ENCODE measurements at places on chromosomes 7 and 10. TPM values are rescaled to one million over a fixed set of nuclear protein-coding genes. Genes with fewer than 3 reads are reported as not detected.

PIP gene
- not detected for total RNA-seq

AGAP5 gene
- total RNA-seq: 5.4 TPM

LIPJ gene
- 0.16 TPM for total RNA-seq

BAMBI gene
- 5.0 TPM for total RNA-seq

C10orf62 gene
- total RNA-seq: not detected

ZNF488 gene
- total RNA-seq: 0.16 TPM

SEPTIN7 gene
- total RNA-seq: 330 TPM

HOXA9 gene
- 22.4 TPM for total RNA-seq

CXCL12 gene
- 72.1 TPM for total RNA-seq

MRPS16 gene
- total RNA-seq: 29.2 TPM

DNA sequence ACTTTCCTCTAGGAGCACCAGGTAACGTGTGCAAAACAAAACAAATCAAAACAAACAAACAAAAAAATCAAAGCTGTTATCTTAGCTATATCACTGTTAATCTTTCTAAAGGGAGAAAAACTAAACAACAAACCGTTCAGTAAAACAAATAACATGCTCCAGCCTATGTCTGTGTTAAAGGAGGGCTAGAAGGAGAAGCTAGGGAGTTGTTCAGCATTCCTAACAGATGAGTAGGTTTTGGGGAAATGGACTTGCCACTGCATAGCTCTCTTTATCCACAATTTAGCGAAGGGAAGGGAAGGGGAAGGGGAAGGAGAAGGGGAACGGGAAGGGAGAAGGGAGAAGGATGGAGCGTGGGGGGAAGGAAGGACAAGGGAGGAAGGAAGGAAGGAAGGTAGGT, 134.2 kb upstream of the AKR1E2 start:
- no peak for DNase-seq
- H3K4me3 ChIP-seq: no peak overlapping the region
- no peak overlapping the region for H3K27ac ChIP-seq
- H3K27me3 ChIP-seq: no peaks in the 10 kb centered on the region
- no peaks in the 10 kb centered on the region for H3K4me1 ChIP-seq
- no peaks in the 10 kb centered on the region for H3K36me3 ChIP-seq

GRCh38 chr7:24817339-24817738, 60.1 kb upstream of the GSDME start:
- H3K27ac ChIP-seq: no peak overlapping the region
- H3K4me3 ChIP-seq: no peak overlapping the region
- H3K36me3 ChIP-seq: no peaks in the 10 kb centered on the region

DNA sequence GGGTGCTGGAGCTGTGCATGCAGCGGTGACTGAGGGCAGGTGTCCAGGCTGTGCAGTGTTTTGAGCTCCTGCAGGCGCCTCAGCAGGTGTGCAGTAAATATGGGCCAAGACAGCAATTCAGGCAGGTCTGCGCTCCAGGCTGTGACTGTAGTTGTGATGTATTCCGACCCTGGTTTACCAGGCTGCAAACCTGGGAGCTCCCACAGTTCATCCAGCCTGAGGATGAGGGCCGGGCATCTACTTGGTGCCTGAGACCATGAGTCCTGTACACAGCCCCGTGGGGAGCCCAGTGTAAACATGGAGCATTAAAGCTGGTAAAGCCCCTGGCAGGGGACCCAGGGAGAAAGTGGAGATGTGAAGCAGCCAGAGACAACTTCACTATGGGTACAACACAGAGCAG, 82.8 kb downstream of the VOPP1 start:
- no peaks in the 10 kb centered on the region for H3K27me3 ChIP-seq
- H3K36me3 ChIP-seq: peaks cover 20% of the 10 kb centered on the region
- no peak overlapping the region for H3K27ac ChIP-seq
- no peaks in the 10 kb centered on the region for H3K4me1 ChIP-seq

DNA sequence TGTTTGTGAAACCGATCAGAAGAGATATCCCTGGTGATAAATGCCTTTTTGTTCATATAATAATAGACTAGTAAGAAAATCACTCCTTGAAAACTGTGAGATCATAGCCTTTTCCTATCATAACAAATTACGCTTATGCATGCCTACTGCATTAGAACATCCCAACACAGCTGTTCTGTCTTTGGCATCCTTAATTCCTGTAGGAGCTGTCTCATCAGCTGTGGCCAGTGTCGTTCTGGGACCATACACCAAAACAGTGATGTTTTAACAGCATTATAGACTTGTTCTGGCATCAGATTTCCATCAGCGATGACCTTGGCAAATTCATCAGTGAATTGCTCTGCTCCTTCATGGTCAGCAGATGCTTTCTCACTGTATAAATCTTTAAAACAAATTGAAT, 423.6 kb upstream of the LRGUK start:
- no peak overlapping the region for H3K4me3 ChIP-seq
- H3K27ac ChIP-seq: no peak overlapping the region
- no peaks in the 10 kb centered on the region for H3K4me1 ChIP-seq
- H3K27me3 ChIP-seq: no peaks in the 10 kb centered on the region
- no peak for DNase-seq
- H3K36me3 ChIP-seq: no peaks in the 10 kb centered on the region

GRCh38 chr7:139321071-139321745, 19.9 kb upstream of the FMC1 start:
- no peaks in the 10 kb centered on the region for H3K36me3 ChIP-seq
- no peak for DNase-seq
- no peaks in the 10 kb centered on the region for H3K4me1 ChIP-seq

GRCh38 chr10:90911133-90912051, 9.5 kb downstream of the ANKRD1 start:
- peaks cover 4% of the 10 kb centered on the region for H3K4me1 ChIP-seq
- H3K27me3 ChIP-seq: no peaks in the 10 kb centered on the region
- H3K36me3 ChIP-seq: no peaks in the 10 kb centered on the region
- no peak overlapping the region for H3K27ac ChIP-seq

- no peak for DNase-seq
- H3K36me3 ChIP-seq: no peaks in the 10 kb centered on the region
- peak overlapping the region; percentile 16 for H3K4me3 ChIP-seq
- no peaks in the 10 kb centered on the region for H3K27me3 ChIP-seq
Observed at GRCh38 chr7:151869109-151869428, 7.8 kb downstream of the PRKAG2 start.

GRCh38 chr7:5206686-5207085, 16.7 kb downstream of the WIPI2 start:
- peak; percentile 37 for DNase-seq
- no peaks in the 10 kb centered on the region for H3K27me3 ChIP-seq
- H3K4me3 ChIP-seq: no peak overlapping the region
- no peak overlapping the region for H3K27ac ChIP-seq
- peaks cover 17% of the 10 kb centered on the region for H3K4me1 ChIP-seq

GRCh38 chr10:97547271-97547600, 25.3 kb upstream of the ANKRD2 start:
- no peaks in the 10 kb centered on the region for H3K27me3 ChIP-seq
- no peak overlapping the region for H3K27ac ChIP-seq
- no peaks in the 10 kb centered on the region for H3K36me3 ChIP-seq
- no peak for DNase-seq

GRCh38 chr10:13634207-13634606, 47.4 kb downstream of the PRPF18 start:
- H3K36me3 ChIP-seq: peaks cover 4% of the 10 kb centered on the region
- H3K27me3 ChIP-seq: no peaks in the 10 kb centered on the region
- H3K4me3 ChIP-seq: no peak overlapping the region

- no peak overlapping the region for H3K27ac ChIP-seq
- no peaks in the 10 kb centered on the region for H3K4me1 ChIP-seq
- DNase-seq: no peak
- H3K27me3 ChIP-seq: no peaks in the 10 kb centered on the region
- no peaks in the 10 kb centered on the region for H3K36me3 ChIP-seq
- no peak overlapping the region for H3K4me3 ChIP-seq
Observed at GRCh38 chr10:112258407-112258806, 24.8 kb upstream of the TECTB start.

GRCh38 chr10:35126062-35126529, 550 bp upstream of the CREM start:
- no peaks in the 10 kb centered on the region for H3K27me3 ChIP-seq
- H3K4me3 ChIP-seq: peak overlapping the region; percentile 76
- no peaks in the 10 kb centered on the region for H3K36me3 ChIP-seq
- H3K4me1 ChIP-seq: peaks cover 24% of the 10 kb centered on the region

DNA sequence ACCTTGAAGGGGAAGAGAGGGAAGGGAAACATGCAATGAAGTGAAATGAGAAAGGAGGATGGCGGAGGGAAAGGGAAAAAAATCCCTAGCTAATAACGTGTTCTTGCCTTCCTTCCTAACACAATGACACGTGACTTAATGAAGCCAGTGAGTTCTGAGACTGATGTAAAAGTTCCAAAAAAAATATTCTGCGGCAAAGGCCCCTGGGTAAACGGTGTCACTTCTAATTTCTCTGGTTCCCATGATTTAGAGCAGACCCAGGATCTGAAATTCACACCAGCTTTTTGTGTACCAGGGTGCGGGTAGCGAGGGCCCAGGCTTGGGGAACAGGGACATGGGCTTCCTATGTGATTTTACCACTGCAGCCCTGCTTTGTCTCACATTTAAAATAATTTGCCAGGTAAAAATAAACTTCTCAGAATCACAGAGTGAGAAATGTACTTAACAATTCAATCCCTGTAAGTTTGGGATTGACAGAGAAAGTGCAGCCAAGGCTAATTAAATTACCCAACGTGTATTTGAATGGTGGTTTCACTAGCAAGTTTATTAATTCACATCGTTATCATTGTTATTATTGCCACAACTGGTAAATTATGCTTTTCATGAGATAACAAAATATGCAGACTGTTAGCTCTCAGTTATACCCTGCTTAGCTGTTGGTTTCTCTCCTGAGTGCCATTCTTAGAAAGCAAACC, 182.4 kb downstream of the SEM1 start:
- no peak overlapping the region for H3K4me3 ChIP-seq
- no peak overlapping the region for H3K27ac ChIP-seq
- no peak for DNase-seq
- H3K4me1 ChIP-seq: no peaks in the 10 kb centered on the region
- no peaks in the 10 kb centered on the region for H3K36me3 ChIP-seq

- no peak overlapping the region for H3K27ac ChIP-seq
- no peaks in the 10 kb centered on the region for H3K4me1 ChIP-seq
- H3K27me3 ChIP-seq: no peaks in the 10 kb centered on the region
- DNase-seq: no peak
- no peak overlapping the region for H3K4me3 ChIP-seq
- H3K36me3 ChIP-seq: no peaks in the 10 kb centered on the region
Observed at GRCh38 chr10:6038071-6038631, 24.0 kb downstream of the IL2RA start.

DNA sequence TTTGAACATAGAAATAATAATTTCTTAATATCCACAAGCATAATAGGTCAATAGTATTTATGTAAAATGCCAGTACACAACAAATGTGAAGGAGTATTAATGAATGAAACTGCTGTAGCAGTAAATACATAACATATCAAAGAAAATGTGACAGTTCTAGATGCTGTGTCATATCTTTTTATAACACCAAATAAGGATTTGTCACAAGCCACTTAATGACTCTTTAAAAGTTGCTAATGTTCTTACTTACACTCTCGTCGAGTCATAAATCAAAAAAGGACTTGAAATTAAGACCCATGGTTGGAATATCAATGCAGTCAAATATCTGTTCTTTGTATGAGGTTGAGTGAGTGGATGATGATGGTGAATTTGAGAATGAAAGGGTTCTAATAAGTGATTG, 96.6 kb downstream of the CELF2 start:
- no peak overlapping the region for H3K27ac ChIP-seq
- H3K4me3 ChIP-seq: no peak overlapping the region
- no peak for DNase-seq
- no peaks in the 10 kb centered on the region for H3K36me3 ChIP-seq
- no peaks in the 10 kb centered on the region for H3K27me3 ChIP-seq
